ENCODE measurements at places on chromosomes 7 and 10.

GRCh38 chr7:34844936-34845665, 187.1 kb downstream of the NPSR1 start:
- no peak for DNase-seq

- DNase-seq: no peak
Observed at GRCh38 chr10:114486938-114487814, 82.9 kb upstream of the AFAP1L2 start.

GRCh38 chr10:28284126-28284525, 18.7 kb downstream of the MPP7 start:
- no peak for DNase-seq

- no peak for DNase-seq
Observed at GRCh38 chr10:120810298-120810697, 40.9 kb upstream of the WDR11 start.

DNA sequence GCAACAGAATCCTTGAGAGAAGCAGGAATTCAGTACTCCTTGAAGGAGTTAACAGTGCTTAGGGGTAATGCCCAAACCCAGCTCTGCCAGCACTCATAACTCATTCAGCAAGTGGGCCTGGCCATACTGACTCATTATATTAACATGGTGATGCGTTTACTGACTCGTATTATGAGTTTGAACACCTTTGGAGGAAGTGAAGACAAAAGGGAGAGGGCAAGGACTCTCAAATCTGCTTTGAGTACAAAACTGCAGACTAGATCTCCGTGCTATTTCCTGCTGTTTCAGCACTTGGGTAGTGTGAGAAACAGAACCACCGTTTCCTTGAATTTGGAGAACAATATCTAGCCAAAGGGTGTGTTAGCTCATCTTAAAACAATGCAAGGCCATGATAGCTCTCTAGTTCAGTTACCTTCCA, 30.8 kb downstream of the SLC16A9 start:
- DNase-seq: no peak

DNA sequence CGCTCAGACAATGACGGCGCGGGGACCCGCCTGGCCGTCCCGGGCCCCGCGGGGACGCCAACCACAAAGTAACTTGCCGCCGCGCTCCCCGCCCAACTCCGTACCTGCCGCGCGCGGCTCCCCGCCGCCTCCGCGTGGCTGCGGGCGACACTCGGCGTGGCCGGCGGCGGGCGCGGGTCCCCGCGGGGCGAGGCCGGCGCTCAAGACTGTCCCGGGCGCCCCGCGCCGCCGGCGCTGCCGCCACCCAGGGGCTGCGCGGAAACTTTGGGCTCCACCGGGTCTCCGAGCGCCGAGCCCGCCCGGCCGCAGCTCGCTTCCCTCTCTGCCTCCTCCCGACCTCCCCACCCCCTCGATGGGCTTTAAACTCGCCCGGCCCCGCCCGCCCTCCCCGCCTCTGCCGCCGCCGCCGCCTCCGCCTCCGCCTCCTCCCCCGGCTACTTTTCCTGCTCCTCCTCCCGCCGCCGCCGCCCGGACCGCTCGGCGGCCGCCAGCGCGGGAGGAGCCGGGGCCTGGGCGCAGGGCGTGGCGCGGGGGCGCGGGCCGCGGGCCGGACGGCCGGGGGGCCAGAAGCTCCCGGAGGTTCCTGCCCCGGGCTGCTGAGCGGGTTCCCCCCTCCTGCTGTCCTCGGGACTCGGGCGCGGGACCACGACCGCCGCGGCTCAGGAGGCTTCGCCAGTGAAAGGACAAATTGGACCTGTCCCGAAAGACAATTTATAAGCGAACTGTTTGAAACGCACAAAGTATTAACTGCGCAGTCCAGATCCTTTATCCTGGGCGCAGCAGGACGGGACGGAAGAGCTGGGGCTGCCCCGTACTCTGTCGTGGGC, 10.6 kb upstream of the GRB10 start:
- DNase-seq: no peak

GRCh38 chr7:95095966-95096540, 188.7 kb downstream of the PPP1R9A start:
- DNase-seq: no peak

DNA sequence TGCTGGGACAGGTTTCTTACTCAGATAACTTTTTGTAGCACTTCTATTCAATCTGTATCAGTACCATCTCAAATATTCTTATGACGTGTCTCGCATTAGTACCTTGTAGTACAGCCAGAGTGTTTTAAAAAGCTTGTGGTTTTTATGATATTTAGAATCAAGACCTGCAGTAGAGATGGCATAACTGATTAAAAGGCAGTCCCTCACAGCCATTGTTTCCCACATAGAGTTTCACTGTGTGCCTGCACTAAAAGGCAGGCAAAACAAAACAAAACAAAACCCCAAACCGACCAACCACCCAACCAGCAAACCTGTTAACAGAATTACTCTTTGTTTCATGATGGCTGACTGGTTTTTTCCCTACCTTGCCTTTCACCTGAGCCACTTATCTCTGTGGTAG, 221.3 kb upstream of the DGKB start:
- no peak for DNase-seq

DNA sequence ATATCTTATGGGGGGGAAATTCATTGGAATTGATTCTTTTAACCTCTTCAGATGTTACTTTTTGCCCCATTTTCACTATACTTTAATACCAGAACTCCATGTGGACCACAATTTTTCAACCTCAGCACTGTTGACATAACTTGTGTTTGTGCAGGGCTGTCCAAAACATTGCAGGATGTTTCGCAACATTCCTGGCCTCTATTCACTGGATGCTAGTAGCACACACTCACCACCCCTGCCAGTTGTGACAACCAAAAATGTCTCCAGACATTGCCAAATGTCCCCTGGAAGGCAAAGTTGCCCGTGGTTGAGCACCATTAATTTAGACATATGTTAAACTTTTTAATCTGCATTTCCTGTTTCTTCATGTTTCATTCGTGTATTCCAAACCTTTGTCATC, 234.7 kb downstream of the GFRA1 start:
- DNase-seq: no peak

GRCh38 chr7:28102797-28103196, 77.8 kb downstream of the JAZF1 start:
- no peak for DNase-seq

GRCh38 chr7:82122275-82122674, 321.3 kb downstream of the CACNA2D1 start:
- DNase-seq: no peak

DNA sequence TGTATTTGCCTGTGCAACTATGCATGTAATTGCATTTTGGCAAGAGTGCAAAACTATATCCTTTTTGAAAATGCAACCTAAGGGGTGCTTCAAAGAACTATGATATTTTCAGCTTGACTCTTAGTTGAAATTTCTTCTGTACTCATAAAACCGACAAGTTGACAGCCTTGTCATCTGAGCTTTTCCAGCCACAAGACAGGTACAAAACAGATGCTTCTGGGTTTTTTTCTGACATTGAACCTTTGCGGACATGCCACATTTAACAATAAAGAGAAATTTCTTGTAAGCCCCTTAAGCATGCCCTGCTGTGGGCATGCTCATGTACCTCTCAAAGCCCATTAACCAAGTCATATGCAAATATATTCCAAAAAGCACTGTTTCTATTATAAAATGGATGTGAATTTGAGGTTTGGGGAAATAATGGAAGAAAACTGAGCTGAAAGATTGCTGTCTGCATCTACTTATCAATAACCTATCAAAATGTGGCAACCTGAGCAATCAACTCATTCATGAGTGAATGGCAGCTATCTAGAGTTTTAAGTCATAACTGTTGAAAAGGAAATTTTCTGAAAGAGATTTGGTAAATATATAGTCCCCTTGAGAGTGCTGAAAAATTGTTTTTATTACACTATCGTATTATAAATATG, 1117.0 kb upstream of the LRRTM3 start:
- no peak for DNase-seq

DNA sequence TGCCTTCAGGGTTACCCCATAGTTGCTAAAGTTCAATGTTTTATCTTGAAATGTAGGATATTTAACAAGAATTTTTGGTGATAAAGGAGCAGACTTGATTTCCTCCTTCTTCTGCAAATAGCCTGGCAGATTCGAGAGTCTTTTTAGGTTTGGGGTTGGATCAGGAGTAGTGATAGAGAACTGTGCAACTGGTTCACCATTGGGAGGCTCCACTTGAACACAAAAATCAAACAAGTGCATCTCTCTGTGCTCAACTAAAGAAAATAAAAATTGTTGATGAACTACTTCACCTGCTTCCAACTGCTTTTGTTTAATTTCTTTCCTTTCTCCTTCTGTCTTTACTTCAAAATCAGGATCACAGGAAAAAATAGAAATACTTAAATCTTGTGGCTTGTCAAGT, 58.5 kb downstream of the MACC1 start:
- DNase-seq: no peak

GRCh38 chr7:137538361-137538762, 194.8 kb upstream of the PTN start:
- DNase-seq: no peak

DNA sequence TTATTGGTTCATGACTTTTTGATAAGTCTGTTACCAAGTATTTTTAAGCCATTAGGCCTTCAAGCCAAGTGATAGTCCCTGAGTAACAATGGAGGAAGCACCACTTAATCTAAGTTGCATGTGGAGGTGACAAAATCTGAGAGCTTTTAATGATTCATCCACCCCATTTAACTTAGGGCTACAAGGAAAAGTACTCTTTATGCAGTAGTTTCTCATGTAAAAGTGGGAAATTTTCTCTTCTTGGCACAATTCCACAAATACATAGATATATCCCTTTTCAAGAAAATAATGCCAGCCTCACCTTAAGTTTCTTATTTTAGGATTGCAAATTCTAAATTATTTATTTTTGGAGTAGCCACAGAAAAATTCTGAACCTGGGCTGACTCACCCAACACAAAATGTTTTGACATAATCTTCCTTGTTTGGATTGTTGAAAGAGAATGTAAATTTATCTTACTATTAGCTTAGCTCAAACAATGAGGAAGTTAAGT, 85.7 kb downstream of the SUGCT start:
- no peak for DNase-seq

DNA sequence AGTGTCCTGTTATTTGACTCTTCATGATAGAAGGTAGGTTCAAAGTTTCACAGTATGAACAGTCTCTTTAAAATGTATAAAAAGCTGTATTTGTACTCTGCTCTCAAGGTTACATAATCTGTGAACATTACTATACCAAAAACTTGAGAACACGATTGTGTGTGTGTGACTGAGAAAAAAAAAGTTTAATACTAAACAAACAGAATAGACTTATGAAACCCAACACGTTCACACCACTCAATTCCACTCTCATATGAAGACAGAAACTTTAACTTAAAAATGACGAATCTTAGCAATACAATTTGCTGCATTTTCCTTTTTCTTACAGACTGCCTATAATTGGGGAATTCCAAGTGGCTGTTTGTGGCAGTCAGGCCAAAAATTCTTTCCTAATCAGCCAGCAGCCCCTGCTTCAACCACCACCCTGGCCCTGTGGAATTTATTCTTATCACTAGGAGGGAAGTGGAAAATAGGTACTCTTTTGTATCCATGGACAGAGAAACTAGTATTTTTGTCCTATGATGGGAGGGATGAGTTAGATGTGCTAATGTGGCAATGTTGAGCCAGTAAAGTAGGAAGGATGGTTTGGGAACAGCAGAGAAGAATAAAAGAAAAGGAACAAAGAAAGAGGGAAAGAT, 42.8 kb downstream of the MINDY3 start:
- DNase-seq: no peak

DNA sequence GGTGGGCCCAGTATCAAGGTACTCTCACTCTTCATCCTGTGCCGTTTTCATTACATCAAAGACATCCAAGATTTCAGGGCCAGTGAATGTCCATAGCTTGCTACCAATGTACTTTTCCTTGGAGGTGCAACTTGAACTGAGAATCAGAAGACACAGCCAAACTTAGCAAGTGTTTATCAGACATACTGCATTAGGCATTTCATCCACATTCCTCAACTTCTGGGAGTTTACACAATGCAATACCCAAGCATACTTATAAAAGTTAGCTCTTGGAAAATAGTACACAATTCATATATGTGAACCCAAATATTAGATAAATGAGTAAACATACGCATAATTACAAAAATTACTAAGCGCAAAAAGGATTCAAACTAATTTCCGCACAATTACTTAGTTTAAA, 216.3 kb upstream of the RHOBTB1 start:
- DNase-seq: no peak

GRCh38 chr7:158595068-158595467, 7.4 kb upstream of the PTPRN2 start:
- no peak for DNase-seq

DNA sequence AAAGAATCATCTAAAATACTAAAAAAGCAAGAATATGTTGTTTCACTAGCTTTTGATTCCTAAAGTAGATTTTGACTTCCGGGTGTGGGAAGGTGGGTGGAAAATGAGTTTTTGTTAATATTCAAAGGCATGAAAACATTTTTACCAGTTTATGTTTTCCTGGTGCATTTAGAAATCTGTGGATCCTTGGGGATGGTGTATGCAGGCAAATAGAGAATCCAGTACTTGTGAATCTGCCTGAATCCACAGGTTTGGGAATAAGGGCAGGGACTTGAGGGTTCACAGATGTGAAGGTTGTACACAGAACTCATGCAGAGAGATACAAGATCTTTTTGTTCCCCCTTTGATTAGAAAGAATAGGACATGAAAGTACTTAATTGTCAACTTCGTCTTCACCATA, 22.4 kb downstream of the AUTS2 start:
- DNase-seq: no peak

GRCh38 chr7:135217645-135218509, 6.6 kb upstream of the WDR91 start:
- no peak for DNase-seq

DNA sequence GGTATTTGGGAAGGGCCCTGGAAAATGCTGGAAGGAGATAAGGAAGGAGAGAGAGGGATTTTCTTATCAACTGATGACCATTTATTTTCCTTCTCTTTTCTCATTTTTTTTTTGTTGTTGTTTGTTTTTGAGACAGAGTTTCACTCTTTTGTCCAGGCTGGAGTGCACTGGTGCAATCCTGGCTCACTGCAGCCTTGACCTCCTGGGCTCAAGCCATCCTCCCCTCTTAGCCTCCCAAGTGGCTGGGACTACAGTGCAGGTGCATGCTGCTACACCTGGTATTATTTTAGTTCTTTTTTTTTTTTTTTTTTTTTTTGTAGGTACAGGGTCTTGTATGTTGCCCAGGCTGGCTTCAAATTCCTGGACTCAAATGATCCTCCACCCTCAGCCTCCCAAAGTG, 52.2 kb downstream of the HIP1 start:
- no peak for DNase-seq

DNA sequence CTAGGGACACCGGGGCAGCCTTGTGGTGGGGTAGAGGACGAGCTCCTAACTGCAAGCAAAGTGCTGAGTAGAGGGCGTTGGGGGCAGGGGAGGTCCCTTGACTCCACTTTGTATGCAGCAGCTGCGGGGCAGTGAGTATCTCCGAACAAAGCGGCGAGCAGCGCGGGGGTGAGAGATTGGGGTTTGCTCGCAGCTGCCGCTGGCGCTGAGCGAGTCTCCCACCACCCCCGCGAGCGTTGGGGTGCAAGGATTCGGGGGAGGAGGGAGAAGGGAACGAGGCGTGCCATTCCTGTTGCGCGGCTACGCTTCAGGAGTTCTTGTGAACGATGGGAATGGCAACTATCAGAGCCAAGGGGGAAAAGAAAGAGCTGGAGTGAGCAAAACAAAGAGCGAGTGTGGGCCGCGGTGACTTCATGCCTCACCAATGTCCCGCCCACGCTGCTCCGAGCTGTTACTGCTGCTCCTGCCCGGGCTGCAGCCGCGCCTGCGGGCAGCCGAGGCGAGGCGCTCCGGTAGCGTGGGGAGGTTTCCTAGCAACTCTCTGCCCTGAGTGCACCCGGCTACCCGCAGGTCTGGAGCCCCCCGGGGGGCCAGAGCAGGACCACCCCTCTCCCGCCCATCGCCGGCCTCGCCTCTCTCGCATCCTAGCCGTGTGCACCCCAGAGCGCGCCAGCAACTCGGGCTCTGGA, at the start of gene ITGB8:
ITGB8 (plus strand) TSS at position 662 of the 689 bp plus-strand sequence. CDS start 907 bp downstream, outside the sequence.
- DNase-seq: no peak

All from effector memory CD8-positive, alpha-beta T cell (primary cell).